CD8-positive, alpha-beta memory T cell (primary cell): ENCODE measurements at places on chromosomes 16 and 17. TPM values are rescaled to one million over a fixed set of nuclear protein-coding genes. Genes with fewer than 3 reads are reported as not detected.

Gene TAC4
- not detected for polyA plus RNA-seq

Gene ALOX15B
- polyA plus RNA-seq = not detected

Gene CORO1A
- polyA plus RNA-seq = 1,446 TPM

Gene KCNG4
- polyA plus RNA-seq = not detected

- DNase-seq = no peak
Measured at GRCh38 chr16:24667244-24667764, 62.1 kb upstream of the TNRC6A start.

DNA sequence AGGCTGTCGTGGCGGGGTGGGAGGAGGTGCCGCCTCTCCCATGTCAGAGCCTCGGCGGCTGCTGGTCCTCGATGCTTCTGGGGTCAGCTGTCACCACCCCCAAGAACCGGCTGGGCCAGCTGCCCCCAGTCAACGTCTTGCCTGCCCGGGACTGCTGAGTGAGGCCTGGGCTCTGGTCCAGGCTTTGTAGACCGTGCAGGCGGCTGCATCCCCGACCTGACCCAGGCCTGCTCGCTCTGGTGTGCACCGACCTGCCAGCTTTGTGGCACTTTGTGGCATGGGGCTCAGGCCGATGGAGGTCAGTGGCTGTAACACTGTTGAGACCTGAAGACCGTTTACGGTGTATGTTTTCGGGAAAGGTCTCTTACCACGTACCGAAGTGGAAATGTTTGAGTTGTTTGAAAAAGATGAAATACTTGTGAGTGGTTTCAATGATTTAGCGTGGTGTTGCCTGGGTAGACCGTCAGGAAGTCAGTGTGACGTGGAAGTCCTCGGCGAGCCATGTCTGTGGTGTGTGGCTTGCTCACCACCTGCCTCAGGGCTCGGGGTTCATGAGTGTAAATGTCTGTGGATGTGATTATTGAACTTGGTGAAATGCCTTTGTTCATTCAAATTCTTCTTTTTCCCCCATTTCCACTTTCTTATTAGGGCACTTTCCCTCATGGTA is 53.2 kb upstream of the ZNF750 start:
- DNase-seq = peak; percentile 87

- no peak for DNase-seq
Measured at GRCh38 chr16:49739381-49739780, 116.5 kb downstream of the ZNF423 start.
